GM06990 (cell line): ENCODE measurements at places on chromosomes 16 and 17.

DNA sequence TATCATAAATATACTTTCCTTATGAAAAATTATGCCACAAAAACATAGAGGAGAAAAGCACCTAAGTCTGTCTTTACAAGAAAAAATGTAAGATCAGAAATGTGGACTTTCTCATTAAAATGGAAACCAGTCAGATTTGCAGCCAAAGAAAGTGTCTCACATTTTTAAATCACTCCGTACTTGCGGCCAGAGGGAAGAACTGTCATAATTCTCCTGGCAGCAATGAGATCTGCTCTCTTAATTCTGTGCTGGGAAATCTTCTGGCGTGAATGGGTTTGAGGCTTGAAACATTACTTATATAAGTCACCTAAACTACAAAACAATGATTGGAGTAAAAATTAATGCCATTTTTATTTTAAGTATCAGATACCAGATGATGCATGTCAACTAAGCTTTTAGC, 10.7 kb downstream of the C16orf95 start:
- no peak for DNase-seq

- peak; percentile 43 for DNase-seq
Observed at GRCh38 chr16:9139965-9140364, 48.5 kb downstream of the HAPSTR1 start.

GRCh38 chr17:44971776-44972483, 3.8 kb upstream of the C1QL1 start:
- DNase-seq, result no peak

- DNase-seq, result no peak
Observed at GRCh38 chr17:75240394-75241142, 20.8 kb downstream of the GGA3 start.

DNA sequence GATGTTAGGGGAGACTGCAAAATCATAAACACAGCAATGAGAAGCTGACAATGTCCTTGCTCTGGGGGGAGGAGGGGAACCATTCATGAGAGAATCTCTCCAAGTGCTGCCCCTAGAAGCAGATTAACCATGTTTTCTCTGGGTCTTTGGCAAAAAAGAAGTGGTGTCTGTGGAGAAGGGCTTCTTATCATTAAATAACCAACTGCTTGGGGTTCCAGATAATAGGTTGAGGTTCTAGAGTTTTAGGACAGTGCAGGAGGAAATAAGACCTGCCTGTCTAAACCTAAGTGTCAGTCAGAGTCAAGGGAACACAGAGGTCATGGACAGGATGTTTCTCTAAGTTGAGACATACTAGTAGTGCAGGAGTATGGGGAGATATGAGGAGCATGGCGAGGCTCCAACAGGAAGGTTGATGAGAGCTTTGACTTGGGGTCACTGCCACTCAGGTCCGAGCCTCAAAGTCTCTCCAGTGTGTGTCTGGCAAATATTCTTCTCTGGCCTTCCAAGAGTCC, 5.1 kb upstream of the ANKS4B start:
- DNase-seq, result no peak

- DNase-seq, result no peak
Observed at GRCh38 chr17:3744014-3744413, 20.3 kb downstream of the HASPIN start.
